ENCODE measurements at places on chromosomes 5 and 9.

DNA sequence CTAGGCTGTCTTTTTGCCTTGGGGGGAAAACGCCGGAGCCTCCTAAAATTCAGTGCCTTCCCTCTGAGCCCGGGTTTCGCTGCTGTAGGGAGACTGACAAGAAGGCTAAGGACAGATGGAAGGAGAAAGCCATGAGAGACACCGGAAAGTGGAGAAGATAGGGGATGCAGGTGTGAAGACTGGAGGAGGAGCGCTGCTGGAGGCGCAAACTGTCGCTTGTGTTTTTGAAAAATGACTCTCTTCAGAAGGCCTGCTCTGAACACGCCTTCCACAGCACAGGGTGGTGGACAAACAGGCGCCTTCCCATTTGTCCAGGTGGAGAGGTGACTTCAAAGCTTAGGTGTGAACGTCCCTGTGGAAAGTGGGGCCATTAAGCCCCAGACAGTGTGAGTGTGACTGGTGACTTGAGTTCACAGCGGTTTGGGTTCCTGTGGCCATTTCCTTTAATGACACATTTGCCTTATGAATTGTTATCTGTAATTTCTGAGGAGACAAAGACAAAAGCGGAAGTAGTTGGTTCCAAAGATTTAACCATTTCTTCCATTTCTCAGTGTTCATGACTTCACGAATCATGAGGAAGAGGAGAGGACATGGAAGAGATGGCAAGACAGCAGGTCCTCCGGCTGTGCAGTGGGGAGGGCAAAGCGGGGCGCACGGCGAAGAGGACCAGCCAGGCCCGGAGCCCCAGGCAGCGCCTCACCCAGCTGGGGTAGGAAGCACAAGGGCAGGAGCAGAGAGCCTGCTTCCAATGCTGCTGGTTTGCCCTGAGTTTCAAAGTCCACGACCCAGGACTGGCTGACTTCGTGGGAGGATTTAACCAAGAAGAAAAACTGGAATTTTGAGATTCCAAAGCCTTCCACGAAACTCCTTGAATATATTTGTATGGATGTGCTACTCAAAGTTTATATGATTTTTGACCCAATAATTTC is 27.8 kb upstream of the SEMA4D start:
- no peak for DNase-seq

DNA sequence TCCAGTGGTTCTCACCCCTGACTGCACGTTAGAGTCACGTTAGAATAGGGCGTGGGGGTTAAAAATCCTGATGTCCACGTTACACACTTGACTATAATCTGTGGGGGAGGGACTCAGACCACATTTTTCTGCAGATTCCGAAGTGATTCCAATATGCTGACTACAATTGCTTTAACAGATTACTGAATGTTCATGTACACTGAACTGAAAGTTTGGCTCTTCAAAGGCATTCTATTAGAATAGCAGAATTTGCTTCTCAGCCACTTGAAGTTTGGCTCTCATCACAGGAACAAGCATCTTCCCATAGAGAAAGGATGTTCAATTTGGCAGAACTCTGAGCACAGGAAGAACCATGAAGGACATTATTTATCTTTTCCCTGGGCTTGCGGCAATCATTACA is 84.5 kb downstream of the HAPLN1 start:
- DNase-seq: no peak

DNA sequence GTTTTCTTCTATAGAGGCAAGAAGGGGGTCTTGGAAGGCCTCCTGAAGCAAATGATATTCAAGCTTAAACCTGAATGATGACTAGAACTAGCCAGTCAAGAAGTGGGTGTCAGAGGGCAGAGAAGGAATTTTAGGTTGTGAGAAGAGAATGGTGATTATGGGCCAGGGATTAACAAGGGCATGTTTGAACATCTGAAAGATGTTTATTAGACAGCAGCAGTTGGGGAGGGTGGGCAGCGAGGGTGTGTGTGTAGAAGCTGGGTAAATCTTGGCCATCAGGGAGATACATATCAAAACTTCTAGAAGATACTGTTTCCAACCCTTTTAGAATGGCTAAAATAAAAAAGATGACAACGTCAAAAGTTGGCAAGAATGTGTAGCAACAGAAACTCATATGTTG is 54.5 kb downstream of the MAN2A1 start:
- no peak for DNase-seq

GRCh38 chr5:154298065-154298464 is 107.5 kb downstream of the GALNT10 start:
- DNase-seq: peak; percentile 10

DNA sequence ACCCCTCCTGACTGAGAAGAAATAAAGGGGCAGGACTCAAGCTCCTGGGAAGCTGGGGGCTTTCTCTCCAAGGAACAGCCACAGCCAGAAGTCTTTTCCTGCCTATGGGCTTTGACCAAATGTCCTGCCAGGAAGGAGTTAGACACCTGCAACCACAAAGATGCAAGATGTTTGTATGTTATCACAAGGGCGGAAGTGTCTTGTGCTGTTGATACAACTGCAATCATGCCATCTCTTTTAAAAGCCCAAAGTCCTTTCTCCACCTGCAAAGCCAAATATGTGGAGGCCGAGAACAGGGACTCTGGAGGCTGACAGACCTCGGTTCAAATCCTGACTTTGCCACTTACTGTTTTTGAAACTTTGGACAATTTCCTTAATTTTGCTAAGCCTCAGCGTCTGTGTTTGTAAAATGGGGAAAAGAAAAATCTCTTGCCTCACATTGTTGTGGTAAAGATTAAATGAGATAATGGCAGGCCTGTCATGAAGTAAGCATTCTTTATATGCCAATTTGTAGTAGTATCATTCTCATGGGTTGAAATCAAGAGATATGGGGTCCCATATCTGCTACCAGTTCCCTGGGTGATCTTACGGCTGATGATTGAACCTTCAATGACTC is 17.0 kb downstream of the HRH2 start:
- DNase-seq: no peak

DNA sequence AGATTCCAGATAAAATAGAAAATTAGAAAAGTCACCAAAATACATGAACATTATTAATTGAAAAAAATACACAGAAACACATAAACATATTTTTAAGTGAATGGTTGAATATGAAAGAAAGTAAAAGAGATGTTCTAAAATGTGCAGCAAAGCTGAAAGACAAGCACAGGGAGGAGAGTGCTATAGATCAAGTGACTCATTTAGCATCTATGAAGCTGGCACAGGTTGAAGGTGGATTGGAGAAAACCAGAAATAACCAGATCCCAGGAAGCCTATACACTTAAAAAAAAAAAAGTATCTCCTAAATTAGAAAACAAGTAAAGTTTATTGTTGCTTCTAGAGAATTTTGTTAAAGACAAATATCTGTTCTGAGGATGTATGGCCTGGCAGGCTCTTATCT is 338.9 kb downstream of the CDH12 start:
- DNase-seq: no peak

DNA sequence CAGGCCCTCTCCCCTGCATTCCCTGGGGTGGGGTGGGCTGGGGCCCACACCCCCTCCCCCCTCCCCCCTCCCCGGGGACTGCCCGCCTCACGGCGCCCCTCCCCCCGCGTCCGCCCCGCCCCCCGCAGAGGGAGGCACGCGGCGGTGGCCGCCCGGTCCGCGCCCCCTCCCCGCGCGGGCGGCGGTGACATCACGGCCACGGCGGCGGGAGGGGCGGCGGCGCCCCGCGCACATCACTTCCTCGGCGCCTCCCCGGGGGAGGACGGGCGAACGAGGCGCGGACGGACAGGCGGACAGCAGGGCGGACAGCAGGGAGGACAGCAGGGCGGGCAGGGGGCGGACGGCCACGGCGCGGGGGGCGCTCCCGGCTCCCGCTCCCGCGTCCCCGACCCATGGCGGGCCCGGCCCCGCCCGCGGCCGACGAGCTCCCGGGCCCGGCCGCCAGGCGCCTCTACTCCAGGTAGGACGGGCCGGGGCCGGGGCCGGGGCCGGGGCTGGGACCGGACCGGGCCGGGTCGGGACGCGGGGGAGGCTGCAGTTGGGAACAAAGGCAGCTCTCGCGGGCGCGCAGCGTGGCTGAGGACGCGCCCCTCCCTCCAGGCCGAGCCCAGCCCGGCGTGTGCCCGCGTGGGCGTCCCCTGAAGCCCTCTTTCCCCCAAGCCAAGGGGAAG is at the start of gene GPSM1:
Gene GPSM1, plus strand, starts transcription at position 236 of the 671 bp plus-strand sequence. Its CDS starts 157 bp downstream, at position 393.
- no peak for DNase-seq

- no peak for DNase-seq
These were observed 950 bp upstream of the MSH3 start for GRCh38 chr5:80653502-80653901.

GRCh38 chr5:58359981-58360380 is 99.9 kb downstream of the PLK2 start:
- no peak for DNase-seq

- no peak for DNase-seq
These were observed 506.6 kb upstream of the MPDZ start for GRCh38 chr9:13786131-13786530.

DNA sequence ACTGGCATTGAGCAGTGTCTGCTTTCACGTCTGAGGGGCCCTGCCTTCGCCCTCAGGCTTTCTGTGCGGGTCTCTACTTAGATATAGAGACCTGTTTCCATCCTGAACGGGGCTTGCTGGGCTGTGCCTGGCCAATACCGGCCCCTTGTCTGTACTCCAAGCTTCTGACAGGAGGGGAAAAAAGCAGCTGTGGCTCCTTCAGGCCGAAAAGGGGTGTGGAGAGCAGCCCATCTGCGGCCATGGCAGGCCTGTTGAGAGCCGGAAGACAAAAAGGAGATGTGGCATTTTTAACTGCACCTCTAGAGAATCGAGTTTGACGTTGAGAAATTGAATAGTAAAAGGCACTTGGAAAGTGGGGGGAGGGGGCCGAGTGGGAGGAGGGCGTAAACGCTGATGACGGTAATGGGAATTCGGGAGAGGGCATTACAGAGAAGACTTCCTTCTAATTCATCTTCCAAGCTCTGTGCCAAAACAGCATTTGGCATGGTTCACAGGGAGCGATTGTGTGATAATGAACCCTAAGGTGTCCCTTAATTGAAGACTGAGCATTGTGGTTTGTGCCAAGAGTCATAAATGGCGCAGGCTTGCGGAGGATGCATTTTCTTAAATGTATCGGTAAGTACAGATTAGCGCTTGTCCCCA is 25.1 kb upstream of the PRDM12 start:
- DNase-seq: no peak

DNA sequence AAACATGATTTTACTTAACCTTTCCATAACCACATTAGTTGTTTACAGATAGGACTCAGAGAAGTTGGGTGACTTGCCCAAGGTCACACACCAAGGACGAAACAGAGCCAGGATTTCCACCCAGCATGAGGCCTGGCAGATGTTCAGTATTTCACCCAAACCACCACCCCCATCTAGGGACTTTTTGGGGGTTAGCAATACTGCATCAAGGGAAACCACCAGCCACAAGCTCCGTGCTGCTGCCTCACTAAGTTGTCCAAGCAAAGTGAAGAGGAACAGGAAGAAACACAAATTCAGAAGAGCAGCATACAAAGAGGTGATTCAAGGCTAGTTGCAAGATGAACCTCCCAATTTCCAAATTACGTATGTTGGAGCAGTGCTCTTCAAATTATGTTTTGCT is 219.6 kb upstream of the RORB start:
- DNase-seq: no peak

GRCh38 chr9:87372356-87372851 is 125.3 kb upstream of the DAPK1 start:
- DNase-seq: no peak

GRCh38 chr5:58185801-58186200 is 274.1 kb downstream of the PLK2 start:
- DNase-seq: no peak

- peak; percentile 47 for DNase-seq
These were observed 41.9 kb downstream of the TGFBI start for GRCh38 chr5:136070486-136071285.

DNA sequence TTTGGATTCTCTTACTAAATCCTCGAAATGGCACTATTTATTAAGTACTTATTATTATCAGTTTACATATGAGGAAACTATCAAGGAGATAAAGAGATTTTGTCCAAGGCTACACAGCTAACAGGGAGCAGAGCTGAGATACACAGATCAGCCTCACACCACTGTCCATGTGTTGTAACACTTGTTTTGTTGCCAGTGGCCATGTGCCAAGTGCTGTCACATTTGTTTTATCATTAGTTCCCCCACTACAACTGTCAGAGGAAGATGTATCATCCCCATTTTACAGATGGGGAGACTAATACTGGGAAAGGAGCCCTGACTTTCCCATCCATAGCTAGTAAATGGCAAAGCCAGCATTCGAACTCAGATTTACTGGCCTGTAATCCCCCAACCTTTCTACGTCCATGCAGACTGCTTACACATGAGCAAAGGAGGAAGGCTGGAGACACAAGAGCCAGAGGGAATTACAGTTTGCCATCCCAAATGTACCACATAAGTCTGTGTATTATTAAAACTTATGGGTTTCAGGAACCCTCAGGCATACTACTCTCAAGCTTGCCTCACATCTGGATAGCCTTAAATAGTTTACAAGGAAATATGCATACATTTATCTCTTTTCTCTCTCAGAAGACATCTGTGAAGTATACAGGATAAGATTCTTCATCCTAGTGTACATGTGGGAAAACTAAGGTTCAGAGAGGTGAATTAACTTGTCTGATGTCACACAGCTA is 25.1 kb downstream of the PAPPA start:
- DNase-seq: no peak

DNA sequence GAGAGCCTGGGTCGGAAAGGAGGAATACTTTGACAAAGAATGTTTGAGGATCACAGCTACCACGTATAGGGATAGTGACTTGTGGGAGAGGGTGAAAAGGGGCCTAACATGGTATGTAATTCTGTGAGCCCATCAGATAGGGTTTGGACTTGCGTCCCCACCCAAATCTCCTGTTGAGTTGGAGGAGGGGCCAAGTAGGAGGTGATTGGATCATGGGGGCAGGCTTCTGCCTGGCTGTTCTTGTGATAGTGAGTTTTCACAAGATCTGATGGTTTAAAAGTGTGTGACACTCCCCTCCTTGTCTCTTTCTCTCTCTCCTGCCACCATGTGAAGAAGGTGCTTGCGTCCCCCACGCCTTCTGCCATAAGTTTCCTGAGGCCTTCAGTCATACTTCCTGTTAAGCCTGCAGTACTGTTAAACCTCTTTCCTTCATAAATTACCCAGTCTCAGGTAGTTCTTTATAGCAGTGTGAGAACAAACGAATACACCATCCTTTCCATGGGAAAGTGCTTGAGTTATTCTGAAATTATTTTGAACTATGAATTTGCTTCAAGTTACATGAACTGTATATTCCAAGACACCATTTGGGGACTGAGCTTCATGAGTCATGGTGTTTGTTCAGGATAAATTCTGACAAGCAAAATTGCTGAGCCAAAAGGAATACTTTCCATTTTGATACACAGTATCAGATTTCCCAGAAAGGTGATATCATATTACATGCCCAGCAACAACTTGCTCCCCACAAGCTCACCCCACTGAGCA is 68.8 kb upstream of the SSBP2 start:
- no peak for DNase-seq
